ENCODE measurements at places on chromosomes 16 and 17.

DNA sequence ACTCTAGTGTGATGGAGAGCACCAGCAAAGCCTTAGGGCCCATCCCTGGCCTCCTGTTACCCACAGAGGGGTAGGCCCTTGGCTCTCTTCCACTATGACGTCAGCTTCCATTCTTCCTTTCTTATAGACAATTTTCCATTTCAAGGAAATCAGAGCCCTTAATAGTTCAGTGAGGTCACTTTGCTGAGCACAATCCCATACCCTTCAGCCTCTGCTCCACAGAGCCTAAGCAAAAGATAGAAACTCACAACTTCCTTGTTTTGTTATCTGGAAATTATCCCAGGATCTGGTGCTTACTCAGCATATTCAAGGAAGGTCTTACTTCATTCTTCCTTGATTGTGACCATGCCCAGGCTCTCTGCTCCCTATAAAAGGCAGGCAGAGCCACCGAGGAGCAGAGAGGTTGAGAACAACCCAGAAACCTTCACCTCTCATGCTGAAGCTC, at the start of gene CCL8:
CCL8 (plus strand) TSS at position 397 of the 445 bp plus-strand sequence. CDS start 67 bp downstream, outside the sequence.
- DNase-seq: no peak

- no peak for DNase-seq
Measured at GRCh38 chr16:918741-919657, 51.8 kb downstream of the LMF1 start.

DNA sequence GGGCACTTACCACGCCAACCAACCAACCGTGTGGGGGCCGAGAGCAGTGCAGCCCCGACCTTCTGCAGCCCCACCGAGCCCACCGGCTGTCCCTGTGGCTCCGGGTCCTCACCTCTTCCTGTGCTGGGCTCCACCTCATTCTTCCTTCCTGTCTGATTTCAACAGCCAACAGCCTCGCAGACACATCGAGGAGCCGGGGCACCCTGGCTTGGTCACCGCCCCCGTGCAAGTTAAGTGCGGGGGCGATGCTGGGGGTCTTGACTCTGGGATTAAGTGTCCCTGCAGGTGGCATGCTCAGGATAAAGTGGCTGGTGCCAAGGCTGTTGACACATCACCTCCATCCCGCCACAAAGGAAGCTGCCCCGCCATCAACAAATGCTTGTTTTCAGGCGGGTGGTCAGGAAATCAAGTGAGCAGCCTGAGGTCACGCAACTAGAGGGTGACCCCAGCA, at the start of gene NLRC3:
NLRC3 (minus strand) TSS at position 102 of the 451 bp plus-strand sequence. CDS start 12,367 bp downstream, outside the sequence.
- DNase-seq: no peak

DNA sequence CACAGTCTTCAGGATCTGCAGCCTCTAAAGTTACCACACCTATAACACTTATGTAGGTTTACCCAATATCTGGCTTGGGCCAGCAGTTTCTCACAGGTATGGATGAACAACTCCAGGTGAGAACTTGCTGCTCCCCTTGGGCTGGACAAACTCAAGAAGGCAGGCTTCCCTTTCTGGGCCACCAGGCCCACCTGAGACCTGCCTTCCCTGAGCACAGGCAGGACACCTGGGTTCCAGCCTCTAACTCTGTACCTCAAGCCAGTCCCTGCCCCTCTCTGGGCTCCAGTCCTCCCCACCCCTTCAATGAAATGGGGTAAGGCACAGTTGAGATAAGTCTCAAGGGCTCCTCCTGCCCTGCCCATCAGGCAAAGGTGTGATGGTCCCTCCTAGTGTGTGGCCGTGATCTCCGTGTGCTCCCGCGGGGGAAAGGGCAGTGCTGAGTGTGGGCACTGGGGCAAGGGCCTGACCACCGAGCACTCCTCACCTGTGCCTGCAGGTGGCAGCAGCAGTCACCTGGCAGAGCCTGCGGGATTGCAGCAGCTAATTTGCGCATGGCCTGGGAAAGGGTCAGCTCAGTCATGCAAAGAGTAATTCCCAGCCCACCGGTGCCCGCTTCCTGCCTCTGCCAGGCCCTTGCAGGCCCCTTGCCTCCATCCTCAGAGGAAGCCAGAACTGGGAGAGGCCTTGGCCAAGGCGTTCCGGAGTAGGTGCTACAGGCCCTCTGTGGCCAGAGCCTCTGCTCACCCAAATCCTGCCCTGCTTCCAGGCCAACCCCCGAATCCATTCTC, 28.2 kb upstream of the ADGRG1 start:
- DNase-seq: peak; percentile 19

DNA sequence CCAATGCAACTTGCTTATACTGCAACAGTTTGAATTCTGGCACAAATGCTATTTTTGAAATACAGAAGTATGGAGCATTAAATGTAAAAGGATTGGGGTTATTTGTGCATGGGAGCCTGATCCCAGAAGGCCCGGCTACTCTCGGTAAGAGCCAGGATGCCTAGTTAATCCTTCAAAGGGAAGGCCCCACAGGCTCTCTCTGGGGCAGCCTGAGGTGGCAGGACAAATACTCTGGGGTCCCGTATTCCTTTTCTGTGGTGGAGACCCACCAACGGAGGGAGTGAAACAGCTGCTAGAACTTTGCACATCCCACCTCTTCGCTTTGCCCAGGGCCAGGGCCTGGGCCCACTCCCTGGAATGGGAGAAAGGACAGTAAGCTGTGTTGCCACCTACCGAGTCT, 30.4 kb downstream of the ERN1 start:
- no peak for DNase-seq

- DNase-seq: no peak
Measured at GRCh38 chr16:69927056-69927757, 23.9 kb upstream of the CLEC18A start.

- no peak for DNase-seq
Measured at GRCh38 chr16:71937868-71938510, 42.7 kb downstream of the IST1 start.

DNA sequence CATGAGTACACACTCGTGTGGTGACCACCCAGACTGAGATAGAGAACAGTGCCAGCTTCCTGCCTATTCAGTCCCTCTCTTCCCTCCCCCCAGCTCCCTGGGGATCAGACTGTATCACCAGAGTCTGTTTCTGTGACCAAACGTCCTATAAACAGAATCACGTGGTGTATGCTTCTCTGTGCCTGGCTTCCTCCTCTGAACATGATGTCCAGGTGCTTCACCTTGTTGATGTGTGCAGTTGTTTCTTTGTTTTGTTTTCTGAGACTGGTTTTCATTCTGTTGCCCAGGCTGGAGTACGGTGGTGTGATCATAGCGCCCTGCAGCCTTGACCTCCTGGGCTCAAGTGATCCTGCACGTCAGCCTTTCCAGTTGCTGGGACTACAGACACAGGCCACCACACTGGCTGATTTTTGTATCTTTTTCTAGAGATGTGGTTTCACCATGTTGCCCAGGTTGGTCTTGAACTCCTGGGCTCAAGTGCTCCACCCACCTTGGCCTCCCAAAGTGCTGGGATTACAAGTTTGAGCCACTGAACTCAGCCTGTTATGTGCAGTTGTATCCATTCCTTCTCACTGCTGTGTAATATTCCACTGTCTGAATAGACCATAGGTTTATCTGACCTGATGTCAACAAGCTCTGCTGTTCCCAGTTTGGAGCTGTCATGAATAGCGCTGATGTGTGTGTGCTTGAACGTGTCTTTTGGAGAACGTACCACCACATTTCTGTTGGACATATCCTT, 28.9 kb upstream of the PRM1 start:
- DNase-seq: no peak

DNA sequence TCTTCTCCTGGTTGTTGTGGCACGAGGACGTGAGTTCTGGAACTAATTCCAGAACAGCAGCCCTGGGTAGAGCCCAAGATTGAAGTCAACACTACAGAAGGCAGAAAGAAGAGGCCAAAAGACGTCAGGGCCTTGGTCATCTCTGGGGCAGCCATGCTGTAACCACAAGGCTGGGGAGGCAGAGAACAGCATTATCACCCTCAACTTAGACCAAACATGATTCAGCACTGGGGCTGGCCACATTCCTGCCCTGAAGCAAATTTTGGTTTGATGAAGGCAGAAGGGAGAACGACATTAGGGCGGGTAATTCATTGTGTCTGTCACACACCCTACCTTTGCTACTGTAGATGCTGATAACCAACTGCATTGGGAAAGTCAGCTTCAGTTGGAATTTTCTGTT, 9.7 kb upstream of the ALOX15B start:
- DNase-seq: no peak

GRCh38 chr16:14475370-14476139, 154.5 kb downstream of the PARN start:
- DNase-seq: no peak

DNA sequence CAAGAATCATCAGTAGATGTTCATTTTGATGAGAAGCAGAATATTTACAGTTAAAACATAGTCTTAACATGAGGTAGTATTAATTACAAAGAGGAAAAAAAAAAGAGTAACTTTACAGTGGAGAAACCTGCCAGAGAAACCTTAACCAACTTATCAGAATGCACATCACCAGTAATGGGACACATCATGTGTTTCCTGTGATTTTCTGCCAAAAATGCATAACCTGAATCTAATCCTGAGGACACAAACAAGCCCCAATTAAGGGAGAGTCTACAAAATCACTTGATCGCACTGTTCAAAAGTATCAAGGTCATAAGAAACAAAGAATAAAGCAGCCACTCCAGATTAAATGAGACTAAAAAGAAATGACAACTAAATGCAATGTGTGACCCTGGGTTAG, 18.2 kb upstream of the QRICH2 start:
- no peak for DNase-seq

DNA sequence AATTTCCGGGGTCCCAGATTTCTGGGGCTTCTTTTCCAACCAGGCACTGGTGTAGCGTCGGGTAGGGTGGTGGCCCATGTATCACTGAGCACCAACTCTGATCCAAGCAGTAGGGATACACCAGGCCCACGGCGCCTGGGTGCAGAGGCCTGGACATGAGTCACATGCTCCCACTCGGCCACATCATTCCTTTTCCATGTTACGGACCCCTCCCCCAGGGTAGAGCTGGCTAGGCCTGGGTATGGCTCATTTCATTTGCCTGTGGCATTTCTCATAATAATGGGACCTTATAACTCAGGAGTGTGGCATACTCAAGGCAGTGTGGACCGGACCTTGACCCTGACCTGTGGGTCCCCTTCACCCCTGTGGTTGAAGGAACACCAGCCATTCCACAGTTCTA, 18.0 kb upstream of the NDRG4 start:
- no peak for DNase-seq

- peak; percentile 37 for DNase-seq
Measured at GRCh38 chr17:80455336-80455710, 21.1 kb downstream of the NPTX1 start.

Measured in hippocampal formation (tissue), 2 donors.